D341Med (cell line): ENCODE measurements at places on chromosomes 4 and X.

DNA sequence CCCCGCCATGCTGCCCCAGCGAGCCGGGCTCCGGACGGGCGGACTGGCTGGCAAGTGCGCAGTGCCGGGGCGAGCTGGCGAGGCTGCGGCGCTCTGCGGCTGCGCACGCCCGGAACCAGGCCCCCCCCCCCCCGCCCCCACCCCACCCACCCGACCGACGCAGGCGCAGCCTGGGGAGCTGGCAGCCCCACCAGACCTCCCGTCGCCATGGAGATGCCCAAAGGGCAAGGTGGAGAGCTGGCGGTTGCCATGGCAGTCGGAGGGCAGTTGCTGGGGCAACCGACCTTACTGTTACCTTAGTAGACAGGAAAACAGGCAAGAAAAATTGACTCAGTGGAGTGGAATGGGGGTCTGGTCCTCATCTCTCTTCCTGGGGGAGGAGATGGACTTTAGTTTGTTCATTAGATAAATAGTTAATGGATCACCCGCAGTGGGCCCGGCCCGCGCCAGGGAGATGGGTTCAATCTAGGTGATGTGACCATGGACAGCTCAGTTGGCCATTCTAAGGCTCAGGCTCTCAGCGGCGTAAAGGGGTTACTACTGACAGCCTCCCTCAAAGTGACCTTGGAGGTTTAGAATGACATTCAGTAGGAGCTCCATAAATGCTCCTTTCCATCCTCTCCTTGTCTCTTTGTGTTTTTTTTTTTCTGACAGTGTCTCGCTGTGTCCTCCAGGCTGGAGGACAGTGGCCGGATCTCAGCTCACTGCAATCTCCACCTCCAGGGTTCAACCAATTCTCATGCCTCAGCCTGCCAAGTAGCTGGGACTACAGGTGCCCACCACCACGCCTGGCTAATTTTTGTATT, at the start of gene PCSK1N:
Gene PCSK1N (minus strand): TSS at position 87 of the 806 bp plus-strand sequence. CDS start 78 bp downstream, at position 9.
- peak; percentile 82 for DNase-seq

DNA sequence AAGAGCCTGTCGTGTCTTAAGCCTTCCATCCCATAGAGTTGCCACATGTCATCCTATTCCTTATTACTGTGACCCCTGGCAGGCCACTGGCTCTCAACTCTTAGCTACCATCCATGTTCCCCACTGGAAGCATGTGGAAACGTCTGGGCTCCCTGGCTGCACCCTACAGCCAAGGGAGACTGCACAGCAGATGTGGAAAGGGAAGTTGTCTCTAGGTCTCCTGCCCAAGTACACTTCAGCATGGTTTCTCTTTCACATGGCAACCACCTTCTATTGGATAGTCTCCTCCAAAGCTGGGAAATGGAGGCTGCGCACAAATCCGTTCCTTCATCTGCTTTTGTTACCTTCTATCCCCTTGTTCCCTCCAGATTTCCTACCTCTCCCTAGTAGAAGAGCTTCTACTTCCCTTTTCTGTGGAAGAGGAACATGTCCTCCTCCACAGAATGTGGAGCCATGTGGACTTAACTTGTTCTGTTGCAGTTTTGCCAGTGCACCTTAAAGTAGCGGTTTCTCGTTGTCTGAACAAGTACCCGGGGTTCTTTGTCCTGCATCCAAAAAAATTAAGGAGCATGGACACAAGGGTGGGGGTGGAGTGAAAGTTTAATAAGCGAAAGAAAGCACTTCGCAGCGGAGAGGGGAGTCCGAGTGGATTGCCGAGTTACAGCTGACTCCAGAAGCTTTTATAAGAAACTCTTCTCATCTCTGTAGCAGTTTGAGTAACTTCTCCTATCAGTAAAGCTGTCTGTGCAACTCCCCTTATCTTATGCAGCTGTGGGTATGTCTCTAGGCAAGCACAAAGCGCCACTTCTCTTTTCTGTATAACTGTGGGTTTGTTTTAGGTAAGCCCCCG, 52.5 kb downstream of the HMGB2 start:
- no peak for DNase-seq

DNA sequence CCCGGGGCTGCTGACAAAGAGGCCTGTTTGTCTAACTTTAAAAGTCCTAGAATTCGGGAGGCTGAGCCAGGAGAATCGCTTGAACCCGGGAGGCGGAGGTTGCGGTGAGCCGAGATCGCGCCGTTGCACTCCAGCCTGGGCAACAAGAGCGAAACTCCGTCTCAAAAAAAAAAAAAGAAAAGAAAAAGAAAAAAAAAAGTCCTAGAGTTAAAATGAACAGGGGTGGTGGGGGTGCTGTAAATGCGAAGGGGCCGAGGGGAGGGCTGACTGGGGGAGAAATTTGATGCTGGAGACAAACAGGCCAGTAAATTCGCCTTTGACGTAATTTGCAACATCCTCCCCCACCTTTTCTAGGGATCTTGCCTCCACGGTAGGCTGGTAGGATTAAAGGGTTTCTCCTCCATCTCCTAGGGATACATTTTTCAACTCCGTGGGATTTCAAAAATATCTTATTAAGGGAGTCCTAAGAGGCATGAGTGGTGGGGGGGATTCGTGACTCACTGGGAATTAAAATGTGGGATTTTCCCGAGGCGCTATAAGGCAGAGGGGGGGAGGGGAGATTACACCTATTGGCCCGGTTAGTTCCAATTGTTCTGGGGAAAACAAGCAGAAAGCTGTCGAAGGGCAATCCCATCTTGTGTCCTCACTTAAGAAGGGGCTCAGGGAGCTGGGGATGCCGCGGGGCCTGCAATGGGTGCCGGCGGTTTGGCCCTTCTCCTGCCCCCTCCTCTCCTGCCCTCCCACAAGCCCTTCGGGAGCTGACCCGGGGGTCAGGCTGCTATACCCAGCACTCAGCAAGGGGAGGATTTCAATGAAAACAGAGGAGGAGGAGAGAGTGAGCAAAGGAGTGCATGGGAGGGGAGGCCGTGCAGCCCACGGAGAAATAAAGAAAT, 3.0 kb upstream of the BCOR start:
- DNase-seq: no peak

DNA sequence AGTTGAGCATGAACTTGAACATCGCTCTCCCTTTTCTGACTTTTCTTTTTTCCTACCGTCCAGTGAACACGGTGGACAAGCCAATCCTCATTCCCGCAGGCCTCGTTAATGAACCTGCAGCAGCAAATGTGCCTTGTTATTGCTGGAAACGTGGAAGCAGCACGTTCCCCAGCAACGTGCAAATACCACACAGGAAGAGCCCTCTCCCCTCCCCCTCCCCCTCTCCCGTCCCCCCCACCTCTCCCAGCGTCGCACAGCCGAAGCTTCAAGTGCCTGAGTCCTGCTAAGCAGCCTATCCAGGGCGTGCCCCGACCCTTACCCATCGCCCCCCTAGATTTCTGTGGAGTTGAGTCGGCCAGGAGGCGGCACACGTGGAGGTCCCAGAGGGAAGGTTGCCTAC, 219.9 kb downstream of the BCOR start:
- no peak for DNase-seq

DNA sequence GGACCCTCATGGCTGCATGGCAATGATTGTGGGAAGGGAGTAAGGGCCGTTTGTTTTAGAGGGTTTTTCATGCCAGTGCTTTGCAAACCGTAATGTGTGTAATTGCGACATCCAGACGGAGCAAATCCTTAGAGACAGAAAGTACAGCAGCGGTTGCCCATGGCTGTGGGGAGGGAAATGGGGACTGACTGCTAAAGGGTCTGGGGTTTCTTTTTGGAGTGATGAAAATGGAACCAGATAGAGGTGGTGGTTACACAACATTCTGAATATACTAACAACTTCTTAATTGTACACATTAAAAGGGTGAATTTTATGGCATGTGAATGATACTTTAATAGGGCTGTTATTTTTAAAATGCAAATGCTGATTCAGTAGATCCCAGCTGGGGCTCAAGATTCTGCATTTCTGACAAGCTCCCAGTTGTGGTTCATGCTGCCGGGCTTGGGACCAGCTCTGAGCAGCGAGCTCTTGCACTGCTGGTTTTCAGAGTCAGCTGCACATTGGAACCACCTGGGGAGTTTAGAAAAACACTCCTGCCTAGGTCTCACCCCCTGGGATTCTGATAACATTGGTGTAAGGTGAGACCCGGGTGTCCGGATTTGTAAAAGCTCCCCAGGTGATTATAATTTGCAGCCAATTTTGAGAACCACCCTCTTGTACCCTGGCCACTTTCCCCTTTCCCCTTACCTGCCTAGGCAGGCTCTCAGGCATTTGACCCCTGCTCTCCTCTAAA, 47.7 kb downstream of the PRPS1 start:
- no peak for DNase-seq

DNA sequence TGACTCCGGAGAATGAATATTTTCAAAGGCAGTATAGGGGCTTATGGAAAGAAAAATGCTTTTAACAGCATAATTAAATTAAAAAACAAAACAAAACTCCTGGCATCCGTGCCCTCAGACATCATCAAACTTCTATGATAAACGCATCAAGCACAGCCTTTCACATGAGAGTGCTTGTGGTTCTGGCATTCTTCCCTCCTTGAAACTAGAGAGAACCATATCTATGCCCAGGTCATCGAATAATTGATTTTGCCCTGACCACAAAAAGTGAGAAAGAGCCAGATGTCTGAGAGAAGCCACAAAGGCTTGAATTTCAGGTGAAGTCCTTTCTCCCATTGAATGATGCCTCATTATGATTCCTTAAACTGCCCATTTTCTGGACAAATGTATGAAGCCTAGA, 286.8 kb downstream of the CBLL2 start:
- no peak for DNase-seq

DNA sequence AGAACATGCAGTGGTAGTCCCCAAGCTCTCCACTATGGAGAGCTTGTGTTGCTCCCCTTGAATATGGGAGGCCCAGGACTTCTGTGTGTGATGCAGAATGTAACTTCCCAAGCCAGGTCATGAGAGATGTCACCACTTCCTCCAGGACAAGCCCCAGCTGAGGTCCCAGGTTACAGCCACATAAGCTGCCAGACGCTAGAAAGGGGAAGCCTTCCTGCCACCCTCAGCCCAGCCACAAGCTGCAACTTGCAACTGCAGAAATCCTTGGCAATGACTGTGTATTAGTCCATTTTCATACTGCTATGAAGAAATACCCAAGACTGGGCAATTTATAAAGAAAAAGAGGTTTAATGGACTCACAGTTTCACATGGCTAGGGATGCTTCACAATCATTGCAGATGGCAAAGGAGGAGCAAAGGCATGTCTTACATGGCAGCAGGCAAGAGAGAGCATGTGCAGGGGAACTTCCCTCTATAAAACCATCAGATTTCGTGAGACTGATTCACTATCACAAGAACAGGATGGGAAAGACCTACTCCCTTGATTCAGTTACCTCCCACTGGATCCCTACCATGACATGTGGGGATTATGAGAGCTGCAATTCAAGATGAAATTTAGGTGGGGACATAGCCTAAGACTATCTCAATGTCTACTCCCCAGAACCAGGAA, 91.5 kb upstream of the DHX15 start:
- DNase-seq: no peak

DNA sequence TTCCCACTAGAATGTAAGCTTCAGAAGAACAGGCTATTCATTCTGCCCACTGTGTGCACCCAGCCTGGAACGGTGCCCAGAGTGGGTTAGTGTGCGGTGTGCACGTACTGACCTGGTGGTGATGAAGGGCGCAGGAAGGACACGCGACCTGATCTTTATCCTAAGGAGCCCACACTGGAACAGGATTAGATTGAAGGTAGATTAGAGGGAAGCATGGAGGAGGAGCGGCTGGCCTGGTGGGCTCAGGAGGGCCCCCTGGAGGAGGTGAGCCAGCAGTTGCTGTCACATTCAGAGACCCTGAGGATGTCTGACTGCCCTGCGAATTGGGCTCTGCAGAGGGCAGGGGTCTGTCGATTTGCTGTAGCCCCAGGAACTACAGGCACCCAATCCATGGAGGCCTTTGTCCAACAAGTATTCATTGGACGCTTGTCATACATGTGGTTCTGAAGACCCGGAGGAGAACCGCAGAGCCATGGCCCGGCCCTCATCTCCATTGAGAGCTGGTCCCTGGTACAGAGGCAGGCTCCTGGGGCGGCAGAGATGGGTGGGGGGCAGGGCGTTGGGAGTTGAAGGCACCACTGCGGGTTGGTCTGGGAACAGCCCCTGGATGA, 73.2 kb downstream of the HTRA3 start:
- DNase-seq: peak; percentile 64

- no peak for DNase-seq
These were observed 161.9 kb downstream of the PHF8 start for GRCh38 chrX:53882331-53882730.

DNA sequence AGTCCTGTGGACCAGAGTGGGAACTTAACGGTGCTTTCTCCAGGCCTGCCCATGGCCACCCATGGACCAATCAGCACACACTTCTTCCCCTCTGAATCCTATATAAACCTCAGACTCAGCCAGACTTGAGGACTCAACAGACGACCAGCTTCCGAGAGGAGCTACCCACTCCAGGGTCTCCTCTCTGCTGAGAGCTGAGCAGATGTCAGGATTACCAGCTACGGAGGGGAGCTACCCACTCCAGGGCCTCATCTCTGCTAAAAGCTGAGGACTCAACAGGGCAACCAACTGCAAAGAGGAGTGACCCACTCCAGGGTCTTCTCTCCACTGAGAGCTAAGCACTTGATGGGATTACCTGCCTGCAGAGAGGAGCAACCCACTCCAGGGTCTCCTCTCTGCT, 80.0 kb upstream of the DDX60 start:
- DNase-seq: no peak

GRCh38 chrX:144388738-144389137, 504.9 kb downstream of the UBE2NL start:
- DNase-seq: no peak

DNA sequence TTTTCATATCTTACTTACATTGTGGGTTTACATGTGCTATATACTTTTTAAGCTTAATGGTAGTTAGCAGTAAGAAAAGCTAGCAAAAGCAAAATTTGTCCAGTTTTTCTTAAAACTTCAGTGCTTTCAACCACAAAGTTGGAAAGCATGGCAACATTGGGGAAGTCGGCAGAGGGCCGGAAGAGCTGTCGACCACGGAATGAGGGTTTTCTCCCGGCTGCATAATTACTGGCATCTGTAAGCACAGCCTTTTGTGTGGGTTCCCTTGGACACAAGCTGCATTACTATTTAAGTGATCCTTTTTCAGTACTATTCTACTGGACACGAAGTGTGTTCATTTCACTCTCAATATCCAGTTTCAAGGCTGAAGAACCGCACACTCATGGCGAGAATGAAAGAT, 560.4 kb downstream of the ANKRD50 start:
- no peak for DNase-seq

DNA sequence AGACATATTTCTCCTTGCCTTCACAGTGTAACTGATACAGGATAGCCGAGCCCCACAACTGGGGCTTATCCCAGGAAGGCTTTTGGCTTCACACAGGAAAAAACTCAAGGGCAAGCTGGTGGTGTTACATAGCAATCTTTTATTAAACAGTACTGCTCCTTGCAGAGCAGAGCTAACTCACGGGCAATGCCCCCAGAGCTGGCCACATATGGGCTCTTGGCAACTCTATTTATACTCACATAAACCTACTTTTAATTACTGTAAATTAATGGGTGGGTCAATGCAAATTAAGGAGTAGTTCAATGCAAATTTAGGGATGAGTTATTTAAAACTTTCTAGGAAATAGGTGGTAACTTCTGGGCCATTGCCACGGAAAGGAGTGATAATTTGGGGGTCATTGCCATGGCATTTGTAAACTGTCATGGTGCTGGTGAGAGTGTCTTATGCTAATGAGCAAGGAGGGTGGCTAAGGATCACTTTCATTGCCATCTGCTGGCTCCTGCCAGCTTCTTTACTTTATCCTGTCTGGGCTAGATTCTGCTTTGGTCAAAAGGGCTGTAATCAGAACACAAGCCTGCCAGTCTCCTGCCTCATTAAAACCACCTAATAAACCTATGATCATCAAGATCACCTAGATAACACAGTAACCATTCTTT, 288.8 kb downstream of the CENPC start:
- peak; percentile 36 for DNase-seq

GRCh38 chr4:84796394-84796793, 170.1 kb downstream of the WDFY3 start:
- DNase-seq: no peak

- no peak for DNase-seq
These were observed 6.3 kb downstream of the KLF3 start for GRCh38 chr4:38670109-38670901.
